ENCODE measurements at places on chromosomes 7 and 10.
A peak's percentile ranks its signal among the peaks of the same experiment; 100 is the strongest.

GRCh38 chr7:128937647-128938543 is at the start of gene IRF5:
Gene IRF5 (plus strand): TSS chr7:128937927. CDS start chr7:128942082, 4,155 bp downstream.
- DNase-seq, result no peak

GRCh38 chr7:29523728-29524127 is 39.9 kb upstream of the PRR15 start:
- DNase-seq, result no peak

- DNase-seq, result no peak
Measured at GRCh38 chr7:20122073-20122472, 95.1 kb downstream of the MACC1 start.

GRCh38 chr10:23310404-23310803 is 34.2 kb downstream of the C10orf67 start:
- DNase-seq, result peak; percentile 35

DNA sequence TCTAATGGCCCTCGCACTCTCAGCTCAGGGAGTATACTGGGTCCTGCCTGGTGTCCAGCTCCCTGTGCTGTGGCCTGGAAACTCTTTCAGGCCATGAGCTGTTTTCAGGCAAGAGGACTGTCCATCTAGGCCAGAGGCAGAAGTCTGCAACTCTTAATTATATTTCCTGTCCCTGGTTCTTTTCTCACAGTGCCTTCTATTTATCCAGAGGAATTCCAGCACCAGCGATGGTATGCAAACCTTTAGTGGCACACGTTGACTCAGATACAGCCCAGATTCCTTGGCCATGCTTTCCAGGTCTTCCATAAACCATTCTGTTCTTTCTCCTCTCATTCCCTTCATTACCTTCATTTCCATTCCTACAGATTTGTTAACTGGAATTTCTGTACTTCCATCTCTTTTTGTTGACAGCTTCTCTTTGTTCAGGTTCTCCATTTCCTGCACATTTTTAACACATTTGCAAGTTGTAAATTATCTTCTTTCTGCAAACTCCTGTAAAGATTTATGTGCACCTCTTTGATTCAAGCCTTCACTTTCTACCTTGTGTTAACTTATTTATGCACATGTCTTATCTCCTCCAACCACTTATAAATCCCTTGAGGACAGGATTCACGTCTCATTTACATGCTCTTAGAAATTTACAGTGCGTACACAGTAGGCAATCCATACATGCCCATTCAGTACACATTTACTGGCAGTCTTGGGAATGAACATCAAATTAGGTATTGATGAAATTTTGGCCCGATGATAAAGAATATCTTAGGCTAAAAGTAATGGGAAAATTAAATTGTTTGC is 172.1 kb downstream of the CELF2 start:
- DNase-seq, result no peak

DNA sequence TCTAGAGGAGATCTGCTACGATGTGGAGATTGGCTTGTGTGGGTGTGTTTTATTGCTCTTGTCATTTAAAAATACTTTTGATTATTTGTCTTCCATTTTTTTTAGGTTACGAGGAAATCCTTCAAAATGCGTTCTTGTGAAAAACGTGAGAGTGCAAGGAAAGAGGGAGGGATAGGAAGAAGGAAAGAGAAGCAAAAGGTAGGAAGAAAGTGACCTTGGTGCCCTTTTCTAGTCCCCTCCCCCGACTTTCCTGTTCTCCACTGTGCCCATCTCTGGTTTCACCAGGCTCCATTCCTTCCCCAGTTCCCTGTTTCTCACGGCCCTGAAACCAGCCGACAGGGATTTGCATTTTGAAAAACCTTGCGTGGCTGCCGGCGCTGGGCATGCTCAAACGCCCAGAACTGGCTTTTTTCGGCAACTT is 506 bp upstream of the GNAI1 start:
- DNase-seq, result no peak

Data from fibroblast of the aortic adventitia (primary cell).